Activated CD8-positive, alpha-beta memory T cell treated with anti-CD3 and anti-CD28 coated beads, Interleukin-2, amount 50 U/mL, for 48 hours (primary cell): ENCODE measurements at places on chromosomes 1 and 21.
A peak's percentile ranks its signal among the peaks of the same experiment; 100 is the strongest.

- DNase-seq, result no peak
Measured at GRCh38 chr1:9561429-9561828, 22.2 kb downstream of the SLC25A33 start.

- DNase-seq, result peak; percentile 17
Measured at GRCh38 chr1:30033256-30034104, 689.9 kb downstream of the MATN1 start.

DNA sequence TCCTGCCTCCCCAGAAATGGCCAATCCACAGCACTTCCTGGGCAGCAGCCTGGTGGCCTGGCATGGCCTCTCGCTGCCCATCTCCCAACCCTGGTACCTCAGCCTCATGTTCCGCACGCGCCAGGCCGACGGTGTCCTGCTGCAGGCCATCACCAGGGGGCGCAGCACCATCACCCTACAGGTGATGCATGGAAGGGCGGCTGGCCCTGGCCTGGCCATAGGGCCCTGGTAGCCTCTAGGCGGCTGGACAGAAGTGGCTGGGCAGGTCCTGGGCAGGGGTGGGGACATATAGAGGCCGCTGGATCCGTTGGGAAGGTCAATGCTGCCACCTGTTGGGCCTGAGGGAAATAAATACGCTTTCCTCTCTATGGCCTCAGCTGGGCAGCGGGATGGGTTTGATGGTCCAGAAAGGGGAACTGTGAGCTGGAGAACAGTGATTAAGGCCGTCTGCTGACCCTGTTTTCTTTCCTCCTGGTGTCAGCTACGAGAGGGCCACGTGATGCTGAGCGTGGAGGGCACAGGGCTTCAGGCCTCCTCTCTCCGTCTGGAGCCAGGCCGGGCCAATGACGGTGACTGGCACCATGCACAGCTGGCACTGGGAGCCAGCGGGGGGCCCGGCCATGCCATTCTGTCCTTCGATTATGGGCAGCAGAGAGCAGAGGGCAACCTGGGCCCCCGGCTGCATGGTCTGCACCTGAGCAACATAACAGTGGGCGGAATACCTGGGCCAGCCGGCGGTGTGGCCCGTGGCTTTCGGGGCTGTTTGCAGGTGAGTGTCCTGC lies 14.4 kb downstream of the CELSR2 start:
- DNase-seq, result peak; percentile 95

DNA sequence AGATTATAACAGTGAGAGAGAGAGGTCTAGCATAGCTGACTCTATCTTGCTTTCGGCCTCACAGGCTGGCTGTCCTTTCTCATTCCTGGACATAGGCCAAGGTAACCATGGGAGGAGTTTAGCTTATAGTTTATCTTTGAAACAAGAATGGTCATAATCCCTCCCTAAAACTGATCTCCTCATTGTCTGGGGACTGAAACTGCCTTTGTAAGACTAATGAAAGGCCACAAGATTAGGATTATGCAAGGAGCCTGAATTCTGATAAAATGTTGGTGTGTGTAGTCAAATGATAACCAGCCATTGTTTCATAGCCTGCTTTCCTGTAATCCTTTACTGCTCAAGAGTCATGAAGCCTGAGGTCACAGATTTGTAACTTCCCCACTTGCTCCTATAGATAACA lies 131.9 kb upstream of the LYPLAL1 start:
- DNase-seq, result no peak

DNA sequence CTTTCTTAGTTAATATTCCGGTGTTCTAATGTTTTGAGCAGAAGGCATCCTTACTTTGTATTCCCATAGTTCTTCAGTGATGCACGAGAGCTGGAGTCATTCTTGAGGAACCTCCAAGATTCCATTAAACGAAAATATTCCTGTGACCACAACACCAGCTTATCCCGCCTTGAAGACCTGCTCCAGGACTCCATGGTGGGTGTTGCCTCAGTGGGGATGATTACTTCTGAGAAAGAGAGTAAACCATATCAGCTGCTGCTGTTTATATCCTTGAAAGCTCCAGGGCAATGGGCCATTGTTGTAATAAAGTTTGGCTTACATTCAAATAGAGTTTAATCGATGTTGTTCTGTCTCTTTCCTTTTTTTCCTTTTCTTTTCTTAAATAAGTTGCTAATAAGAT lies 93.1 kb downstream of the MACF1 start:
- no peak for DNase-seq
